ENCODE measurements at places on chromosomes 4 and X.

DNA sequence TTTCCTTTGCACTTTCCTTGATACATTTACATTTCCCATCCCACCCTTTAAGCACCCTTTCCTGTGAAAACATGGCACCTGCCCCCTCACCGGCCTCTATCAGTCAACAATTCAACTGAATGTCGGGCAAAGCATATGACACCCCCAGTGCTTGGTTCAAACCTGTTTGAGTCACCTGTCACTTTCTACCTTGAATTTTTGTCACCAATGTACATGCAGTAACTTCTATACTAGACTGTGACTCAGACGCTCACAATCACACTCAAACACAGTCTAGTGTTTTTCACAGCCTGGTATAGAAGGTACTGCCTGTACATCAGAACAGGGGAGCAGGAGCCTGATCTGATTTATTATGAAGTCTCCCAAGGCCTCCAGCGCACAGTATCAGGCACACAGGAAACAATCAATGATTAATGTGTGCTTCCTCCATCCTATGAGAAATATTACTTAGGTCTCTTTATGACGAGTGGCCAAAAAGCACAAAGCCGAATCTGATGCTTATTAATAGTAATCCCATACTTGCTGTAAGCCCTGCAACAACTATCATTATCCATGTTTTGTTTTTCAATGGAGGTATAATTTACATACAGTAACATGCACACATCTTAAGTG is 49.2 kb upstream of the FAM9C start:
- no peaks in the 10 kb centered on the region for H3K27me3 ChIP-seq
- peaks cover 16% of the 10 kb centered on the region for H3K4me1 ChIP-seq
- no peak overlapping the region for H3K4me3 ChIP-seq

- no peak overlapping the region for H3K4me3 ChIP-seq
- H3K36me3 ChIP-seq, result no peaks in the 10 kb centered on the region
- H3K27me3 ChIP-seq, result no peaks in the 10 kb centered on the region
- DNase-seq, result no peak
- H3K27ac ChIP-seq, result no peak overlapping the region
- no peaks in the 10 kb centered on the region for H3K4me1 ChIP-seq
These were observed 6.6 kb downstream of the USP26 start for GRCh38 chrX:133090236-133090809.

- H3K4me3 ChIP-seq, result no peak overlapping the region
- no peaks in the 10 kb centered on the region for H3K36me3 ChIP-seq
These were observed 176.5 kb upstream of the NRK start for GRCh38 chrX:105645667-105646357.

GRCh38 chr4:169060391-169061091 is 50.5 kb upstream of the CBR4 start:
- no peaks in the 10 kb centered on the region for H3K4me1 ChIP-seq
- H3K27me3 ChIP-seq, result peaks cover 13% of the 10 kb centered on the region
- no peak overlapping the region for H3K27ac ChIP-seq
- no peak overlapping the region for H3K4me3 ChIP-seq
- no peak for DNase-seq

DNA sequence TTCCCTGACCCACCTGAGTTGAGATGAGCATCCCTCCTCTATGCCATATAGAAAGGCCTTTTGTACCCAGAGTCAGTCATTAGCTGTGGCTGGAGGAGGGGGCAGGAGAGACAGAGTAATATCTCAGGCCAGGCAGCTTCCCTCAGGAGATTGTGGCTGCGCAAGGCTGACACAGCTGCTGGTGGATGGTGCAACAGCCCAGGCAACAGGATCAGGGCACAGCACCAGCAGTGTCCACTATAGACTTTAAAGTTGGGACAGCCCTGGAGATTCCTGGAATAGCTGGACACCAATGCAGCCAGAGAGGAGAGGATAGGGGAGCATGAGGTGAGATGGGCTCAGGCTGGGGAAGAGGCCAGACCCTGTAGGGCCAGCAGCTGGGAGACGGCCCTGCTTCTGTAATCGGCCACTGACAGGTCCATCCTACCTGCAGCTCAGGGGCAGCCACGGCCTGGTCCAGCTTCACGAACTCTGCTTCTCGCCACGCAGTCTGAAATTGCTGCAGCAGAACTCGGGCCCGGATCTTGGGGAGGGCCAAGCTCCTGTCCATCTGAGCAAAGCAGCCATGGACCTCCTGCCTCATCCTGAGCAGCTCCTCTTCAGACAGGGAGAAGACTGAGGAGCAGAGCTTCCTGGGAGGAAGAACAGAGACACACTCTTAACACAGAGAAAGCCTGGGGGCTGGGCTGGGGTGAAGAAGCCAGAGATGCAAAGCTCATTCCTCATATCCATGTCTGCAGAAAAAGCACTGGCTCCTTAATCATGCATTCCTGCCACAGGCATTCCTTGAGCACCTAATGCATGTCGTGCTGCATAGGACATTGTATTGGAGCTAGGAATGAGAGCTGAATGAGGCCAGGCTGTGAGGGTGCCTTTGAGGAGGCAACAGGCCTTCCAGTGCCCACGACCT is 90.1 kb downstream of the EVC2 start:
- DNase-seq, result no peak
- H3K27ac ChIP-seq, result no peak overlapping the region
- peaks cover 9% of the 10 kb centered on the region for H3K27me3 ChIP-seq
- no peaks in the 10 kb centered on the region for H3K4me1 ChIP-seq

GRCh38 chr4:156019246-156019645 is 65.6 kb upstream of the CTSO start:
- no peak overlapping the region for H3K27ac ChIP-seq
- no peaks in the 10 kb centered on the region for H3K4me1 ChIP-seq
- no peaks in the 10 kb centered on the region for H3K27me3 ChIP-seq
- no peak overlapping the region for H3K4me3 ChIP-seq
- DNase-seq, result no peak
- H3K36me3 ChIP-seq, result no peaks in the 10 kb centered on the region

- no peak for DNase-seq
- H3K27ac ChIP-seq, result no peak overlapping the region
- no peak overlapping the region for H3K4me3 ChIP-seq
These were observed 6.0 kb downstream of the P2RY4 start for GRCh38 chrX:70254063-70254400.

DNA sequence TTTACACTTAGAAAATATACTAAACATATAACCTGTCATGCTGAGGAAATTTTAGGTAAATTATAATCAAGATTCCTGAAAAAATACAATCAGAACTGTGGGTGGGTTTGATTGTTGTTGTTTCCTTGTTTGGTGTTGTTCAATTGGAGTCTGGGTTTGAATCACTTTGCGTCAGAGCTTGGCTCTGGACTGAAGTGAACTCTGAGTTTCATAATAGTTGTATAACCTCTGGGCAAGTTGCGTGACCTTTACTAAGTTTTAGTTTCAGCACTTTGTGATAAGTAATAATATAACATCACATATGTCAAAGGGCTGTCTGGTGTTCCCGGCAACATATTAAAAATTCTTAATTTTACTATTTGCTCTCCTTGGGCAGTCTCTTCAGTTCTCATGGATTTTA is 758.1 kb downstream of the RAPGEF2 start:
- H3K4me1 ChIP-seq, result no peaks in the 10 kb centered on the region
- DNase-seq, result no peak
- H3K27me3 ChIP-seq, result no peaks in the 10 kb centered on the region
- H3K4me3 ChIP-seq, result no peak overlapping the region
- H3K27ac ChIP-seq, result no peak overlapping the region
- no peaks in the 10 kb centered on the region for H3K36me3 ChIP-seq

- no peak for DNase-seq
- no peak overlapping the region for H3K4me3 ChIP-seq
- H3K27ac ChIP-seq, result no peak overlapping the region
These were observed 3.2 kb downstream of the CTSO start for GRCh38 chr4:155950461-155950860.

- no peaks in the 10 kb centered on the region for H3K4me1 ChIP-seq
- H3K27ac ChIP-seq, result no peak overlapping the region
- H3K36me3 ChIP-seq, result no peaks in the 10 kb centered on the region
- H3K27me3 ChIP-seq, result no peaks in the 10 kb centered on the region
These were observed 441.7 kb downstream of the ARAP2 start for GRCh38 chr4:35802644-35803043.

Measured in K562 (cell line).